ENCODE measurements at places on chromosomes 1 and 21.

DNA sequence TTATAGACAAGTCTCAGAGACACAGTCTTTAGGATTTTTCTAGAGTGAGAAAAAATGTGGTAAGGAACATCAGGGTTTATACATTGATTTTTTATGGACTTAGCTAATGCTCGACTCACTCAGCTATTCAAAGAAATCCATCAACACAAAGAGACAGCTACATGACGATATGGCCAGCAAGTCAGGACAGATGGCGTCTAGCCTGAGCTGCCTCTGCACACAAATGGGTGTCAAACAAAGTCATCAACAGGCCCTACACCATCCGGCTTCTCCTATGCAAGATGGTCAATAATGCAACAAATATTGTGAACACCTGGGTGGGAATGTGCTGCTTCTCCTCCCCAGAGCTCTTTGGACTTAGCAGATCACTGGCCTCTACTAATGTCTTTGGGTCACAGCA, 13.3 kb upstream of the ERICH3 start:
- no peak for DNase-seq

GRCh38 chr1:200938955-200939354, 44.3 kb downstream of the INAVA start:
- peak; percentile 16 for DNase-seq

DNA sequence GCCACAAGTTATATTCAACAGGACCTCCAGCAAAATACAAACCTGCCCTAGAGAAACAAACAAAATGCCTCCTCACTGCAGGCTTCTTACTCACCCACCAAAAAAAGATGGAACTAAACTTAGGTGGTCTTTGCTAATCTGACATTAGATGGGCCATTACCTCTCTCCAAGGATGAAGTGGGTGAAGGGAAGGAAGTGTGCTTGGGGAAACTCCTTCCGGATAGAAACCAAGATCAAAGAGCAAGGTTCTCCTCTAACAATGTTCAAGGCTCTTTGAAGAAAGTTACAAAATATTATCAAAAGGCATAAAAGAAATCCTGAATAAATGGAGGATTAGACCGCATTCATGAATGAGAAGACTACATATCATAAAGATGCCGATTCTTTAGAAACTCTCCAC, 187.5 kb downstream of the ADSS2 start:
- no peak for DNase-seq

- DNase-seq: no peak
Measured at GRCh38 chr21:32312326-32312725, 13.7 kb downstream of the MRAP start.

DNA sequence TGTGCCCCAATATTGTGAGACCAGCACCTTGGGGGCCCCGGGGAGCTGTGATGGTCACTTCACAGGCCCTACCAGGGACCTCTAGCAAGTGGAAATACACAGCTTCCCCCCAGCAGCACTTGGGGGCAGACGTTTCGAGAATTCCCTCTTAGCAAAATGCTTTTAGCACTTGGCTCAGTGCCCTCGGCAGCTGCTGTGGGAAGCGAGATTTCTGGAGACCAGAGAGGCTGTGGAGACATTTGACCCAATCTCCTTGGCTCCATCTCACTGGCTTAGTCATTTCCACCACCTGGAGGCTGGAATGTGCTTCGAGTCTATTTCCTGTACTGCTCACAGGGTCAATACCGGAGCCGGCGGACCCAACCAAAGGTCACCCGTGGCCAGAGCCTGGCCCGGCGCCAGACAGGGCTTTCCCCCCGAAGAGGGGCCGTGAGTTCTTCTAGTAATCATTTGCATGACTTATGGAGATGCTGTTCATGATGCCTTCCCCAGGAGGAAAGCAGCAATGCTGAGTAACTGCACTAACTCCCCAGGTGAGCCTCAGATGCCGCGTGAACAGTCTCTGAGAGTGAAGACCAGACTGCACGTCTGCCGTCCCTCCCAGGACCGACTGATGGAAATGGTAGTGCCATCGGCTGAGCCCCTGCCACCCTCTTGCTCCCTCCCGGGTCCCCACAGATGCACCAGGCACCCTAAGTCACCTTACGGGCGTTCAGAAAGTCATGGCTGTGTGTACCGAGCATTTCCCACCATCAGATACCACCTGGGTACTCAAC, 4.4 kb upstream of the C2CD2 start:
- peak; percentile 97 for DNase-seq

GRCh38 chr1:220908757-220909156, 29.5 kb downstream of the HLX start:
- no peak for DNase-seq

GRCh38 chr1:179586107-179586823, 5.4 kb upstream of the TDRD5 start:
- DNase-seq: peak; percentile 79

GRCh38 chr1:212402666-212403321, 11.9 kb downstream of the PACC1 start:
- no peak for DNase-seq

DNA sequence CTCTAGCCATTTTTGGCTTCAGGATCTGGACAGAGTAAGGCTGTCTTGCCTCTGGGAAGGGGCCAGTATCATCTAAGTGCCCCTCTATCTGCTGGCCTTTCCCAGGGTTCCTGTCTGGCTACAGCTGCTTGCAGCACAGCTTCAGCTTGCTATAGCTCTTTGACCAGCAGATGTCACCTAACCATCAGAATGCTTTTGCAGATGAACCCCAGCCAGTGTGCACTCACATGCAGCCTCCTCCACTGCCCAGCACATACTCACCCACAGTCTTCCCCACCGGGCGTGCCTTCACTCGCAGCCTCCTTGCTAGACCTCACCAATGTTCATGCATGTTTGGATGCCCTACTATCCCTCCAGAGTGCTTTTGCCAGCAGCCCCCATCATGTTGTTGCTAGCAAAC, 769.0 kb downstream of the BRINP3 start:
- no peak for DNase-seq

- peak; percentile 71 for DNase-seq
Measured at GRCh38 chr1:115411371-115412063, 73.5 kb upstream of the NGF start.
